ENCODE measurements at places on chromosomes 3 and 15.

GRCh38 chr3:134372396-134373270 lies 1.6 kb downstream of the AMOTL2 start:
- DNase-seq: peak; percentile 39

- peak; percentile 41 for DNase-seq
These were observed 212.0 kb downstream of the XXYLT1 start for GRCh38 chr3:195059006-195059350.

DNA sequence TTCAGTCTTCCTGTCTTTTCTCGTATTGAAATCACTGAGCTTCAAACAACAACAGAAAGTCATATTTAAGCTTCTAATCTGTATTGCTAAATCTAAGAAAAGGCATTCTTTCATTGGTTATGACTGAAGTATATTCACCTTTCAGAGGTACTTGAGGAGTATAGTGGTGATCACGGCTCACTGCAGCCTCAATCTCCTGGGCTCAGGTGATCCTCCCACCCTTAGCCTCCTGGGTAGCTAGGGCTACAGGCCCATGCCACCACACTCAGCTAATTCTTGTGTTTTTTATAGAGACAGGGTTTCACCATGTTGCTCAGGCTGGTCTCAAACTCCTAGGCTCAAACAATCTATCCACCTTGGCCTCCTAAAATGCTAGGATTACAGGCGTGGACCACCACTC lies 38.7 kb downstream of the WDR49 start:
- DNase-seq: no peak

GRCh38 chr15:100725121-100726069 lies 123.0 kb downstream of the ASB7 start:
- DNase-seq: no peak

DNA sequence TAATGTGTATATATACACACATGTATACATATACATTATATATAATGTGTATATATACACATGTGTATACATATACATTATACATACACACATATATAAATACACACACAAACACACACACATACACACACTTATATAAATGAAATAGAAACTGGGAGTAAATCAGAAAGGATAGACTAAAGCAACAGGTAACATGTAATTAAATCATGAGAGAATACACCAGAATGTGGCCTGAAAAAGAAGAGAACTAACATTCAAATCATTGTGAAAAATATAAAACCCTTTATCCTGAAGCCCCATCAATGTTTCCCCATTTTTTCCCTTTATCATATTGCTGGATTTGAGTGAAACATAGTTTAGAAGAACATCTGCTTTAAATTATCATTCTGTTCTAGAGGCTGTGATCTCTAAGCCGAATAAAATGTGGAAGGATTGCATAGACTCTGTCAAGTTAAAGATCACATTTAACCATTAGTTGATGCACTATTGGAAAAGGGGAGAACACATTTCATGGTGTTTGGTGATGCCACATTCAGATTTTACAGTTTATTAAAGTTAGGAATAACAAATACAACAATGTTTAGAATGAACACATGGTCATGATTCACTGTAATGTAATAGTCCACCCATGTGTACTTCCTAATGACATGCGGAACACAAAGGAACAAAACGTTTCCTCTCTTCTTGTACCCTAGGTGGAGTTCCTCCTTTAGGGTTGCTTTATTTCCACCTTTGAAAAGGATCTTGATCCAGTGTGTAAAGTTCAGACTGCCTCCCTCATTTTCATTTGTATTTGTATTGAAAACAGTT lies 12.5 kb upstream of the THRB start:
- no peak for DNase-seq

GRCh38 chr3:1805331-1805730 lies 293.3 kb upstream of the CNTN4 start:
- DNase-seq: no peak

DNA sequence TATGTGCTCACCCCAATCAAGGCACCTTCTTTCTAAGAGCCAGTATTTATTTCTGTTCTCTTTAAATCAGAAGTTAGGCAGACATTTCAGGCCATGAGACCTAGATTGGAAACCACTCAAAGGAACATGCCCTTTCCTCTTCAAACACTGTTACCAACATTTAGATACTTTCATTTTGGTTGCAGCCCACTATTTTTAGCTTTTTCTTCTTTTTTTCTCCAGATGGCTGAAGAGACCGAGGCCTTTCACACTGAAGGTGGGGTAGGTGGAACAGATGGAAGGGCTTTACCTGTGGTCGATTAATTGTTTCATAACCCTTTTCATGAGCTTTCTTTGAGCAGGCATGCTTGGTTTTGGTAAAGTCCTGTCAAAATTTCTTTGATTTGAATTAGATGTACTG lies 10.9 kb upstream of the LZTFL1 start:
- no peak for DNase-seq

DNA sequence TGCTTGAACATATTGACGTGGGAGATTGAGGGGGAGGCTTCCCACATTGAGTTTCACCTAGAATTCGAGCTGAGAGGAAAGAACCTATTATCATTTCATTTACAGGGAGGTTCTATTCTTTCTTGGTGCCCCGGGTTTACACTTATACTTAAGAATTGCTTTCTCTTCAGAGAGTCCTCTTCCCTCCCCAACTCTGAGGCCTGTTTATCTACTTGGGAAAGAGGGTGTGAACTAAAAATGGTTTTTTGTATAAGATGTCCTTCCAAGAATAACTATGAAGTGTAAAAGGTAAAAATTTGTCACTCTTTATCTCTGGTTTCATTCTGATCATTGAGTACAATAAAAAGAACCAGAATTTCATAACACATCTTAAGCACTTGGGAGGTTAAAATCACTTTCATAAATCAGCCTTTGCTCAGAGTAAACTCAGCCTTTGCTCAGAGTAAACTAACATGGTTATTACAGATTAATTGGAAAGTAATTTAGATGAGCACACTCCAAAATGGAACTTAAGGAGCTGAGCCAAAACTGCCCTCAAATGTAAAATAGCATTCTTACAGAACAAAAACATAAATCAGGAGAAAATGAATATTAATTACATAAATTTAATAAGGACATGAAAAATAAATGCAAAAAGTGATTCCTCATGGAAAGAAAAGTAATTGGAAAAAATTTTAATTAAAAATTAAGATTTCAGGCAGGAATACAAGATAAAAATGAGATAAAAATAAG lies 75.2 kb downstream of the GADL1 start:
- DNase-seq: no peak

- DNase-seq: no peak
These were observed 33.1 kb downstream of the GASK1A start for GRCh38 chr3:43012174-43012573.

DNA sequence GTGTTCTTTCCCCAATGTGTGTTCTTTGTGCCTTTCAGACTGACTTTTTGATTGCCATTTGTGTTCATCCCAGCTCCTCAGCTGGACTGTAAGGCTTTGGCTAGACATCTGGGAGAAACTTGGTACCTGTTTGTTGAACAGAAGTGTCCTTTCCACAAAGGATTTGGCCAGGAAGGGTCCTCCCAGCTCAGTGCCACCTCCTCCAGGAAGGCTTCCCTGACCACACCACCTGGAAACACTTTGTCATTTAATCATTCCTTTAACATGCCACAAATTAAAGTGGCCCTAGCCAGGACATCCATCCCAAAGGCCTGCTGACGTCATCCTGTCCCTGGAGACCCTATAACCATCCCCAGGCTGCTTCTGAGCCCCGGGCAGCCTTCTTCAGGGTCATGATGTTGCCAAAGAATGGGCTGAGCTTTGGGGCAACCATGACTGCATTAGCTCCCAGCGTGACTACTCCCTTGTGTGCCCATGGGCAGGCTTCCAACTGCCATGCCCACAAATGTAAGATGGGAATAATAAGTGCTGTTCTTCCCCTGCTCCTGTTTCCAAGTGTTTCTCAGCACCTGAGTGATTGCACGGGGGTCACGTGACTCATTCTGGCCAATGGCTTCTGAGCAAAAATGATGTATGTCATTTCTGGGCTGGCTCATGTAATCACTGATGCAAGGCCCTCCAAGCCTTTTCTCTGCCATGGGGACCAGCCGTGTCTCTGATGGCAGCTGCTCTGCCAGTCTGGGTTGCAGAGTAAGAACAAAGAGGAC lies 112.5 kb upstream of the SMAD3 start:
- DNase-seq: no peak

DNA sequence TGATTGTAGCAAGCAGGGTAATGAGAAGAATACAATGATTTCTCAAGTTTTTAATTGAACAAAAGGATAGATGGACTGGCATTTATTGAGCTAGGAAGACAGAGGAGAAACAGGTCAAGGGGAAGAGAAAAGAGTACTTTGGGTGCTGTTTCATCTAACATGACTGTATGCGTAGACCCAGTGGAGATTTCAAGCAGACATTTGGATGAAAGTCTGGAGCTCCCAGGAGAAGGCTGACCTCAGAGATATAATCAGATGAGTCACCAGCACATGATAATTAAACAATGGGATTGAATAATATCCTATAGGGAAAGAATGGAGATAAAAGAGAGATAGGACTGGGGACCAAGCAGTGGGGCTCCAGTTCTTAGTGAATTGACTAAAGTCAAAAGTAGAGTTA lies 194.9 kb downstream of the ARRDC4 start:
- DNase-seq: no peak

- no peak for DNase-seq
These were observed 34.4 kb upstream of the GLCE start for GRCh38 chr15:69126054-69126469.

DNA sequence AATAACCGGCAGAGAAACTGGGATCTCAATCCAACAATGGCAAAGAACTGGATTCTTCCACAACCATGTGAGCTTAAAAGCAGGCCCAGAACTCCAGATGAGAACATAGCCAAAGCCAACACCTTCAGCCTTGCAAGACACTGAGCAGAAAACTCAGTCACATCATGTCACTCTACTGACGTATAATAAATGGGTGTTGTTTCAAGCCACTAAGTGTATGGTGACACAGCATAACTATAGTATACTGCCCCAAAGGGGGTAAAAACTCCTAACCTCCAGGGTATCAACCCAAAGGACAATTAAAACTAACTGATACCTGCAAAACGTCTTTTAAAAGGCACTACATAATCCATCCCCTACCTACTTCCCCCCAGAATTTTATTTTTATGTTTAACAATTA lies 69.5 kb downstream of the TRANK1 start:
- no peak for DNase-seq

- DNase-seq: no peak
These were observed 302.9 kb upstream of the DPPA4 start for GRCh38 chr3:109640146-109640652.

DNA sequence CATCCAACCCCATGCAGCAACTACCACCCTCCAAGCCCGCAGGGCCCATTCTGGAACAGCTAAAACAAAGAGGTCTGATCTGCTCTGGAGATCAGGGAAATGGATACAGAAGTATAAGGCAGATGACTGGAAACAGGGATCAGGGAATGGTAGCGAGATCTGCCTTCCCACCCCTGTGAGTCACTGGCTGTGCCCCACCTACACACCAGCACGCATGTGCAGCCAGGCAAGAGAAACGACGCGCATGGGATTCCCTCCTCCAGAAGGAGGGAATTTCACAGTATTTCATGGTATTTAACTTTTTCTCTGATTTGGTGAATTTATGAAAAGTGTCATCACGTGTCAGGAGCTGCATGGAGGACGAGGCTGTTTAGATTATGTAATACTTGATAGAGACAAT lies 116.7 kb downstream of the ARRDC4 start:
- DNase-seq: no peak

- no peak for DNase-seq
These were observed 8.6 kb downstream of the GPR15 start for GRCh38 chr3:98540346-98540745.

GRCh38 chr3:192929146-192929545 lies 11.5 kb upstream of the MB21D2 start:
- no peak for DNase-seq

DNA sequence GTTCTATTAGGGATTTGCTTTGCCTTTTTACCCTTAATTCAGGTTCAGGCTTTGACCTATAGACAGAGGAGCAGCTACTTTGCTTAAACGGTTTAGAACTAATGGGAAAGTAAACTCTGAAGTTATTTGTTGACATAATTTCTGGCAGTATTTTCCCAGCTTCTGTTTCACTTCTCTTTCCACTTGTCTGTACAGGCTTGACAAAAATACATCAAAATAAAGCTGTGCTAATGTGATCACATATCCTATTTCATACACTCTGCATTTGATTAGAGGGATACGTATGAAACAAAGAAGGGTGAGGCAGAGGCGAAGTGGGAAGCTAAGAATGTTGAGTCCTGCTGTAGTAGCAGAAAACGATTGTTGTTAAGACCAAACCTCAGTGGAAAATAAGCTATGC lies 389.1 kb upstream of the RARB start:
- DNase-seq: no peak

DNA sequence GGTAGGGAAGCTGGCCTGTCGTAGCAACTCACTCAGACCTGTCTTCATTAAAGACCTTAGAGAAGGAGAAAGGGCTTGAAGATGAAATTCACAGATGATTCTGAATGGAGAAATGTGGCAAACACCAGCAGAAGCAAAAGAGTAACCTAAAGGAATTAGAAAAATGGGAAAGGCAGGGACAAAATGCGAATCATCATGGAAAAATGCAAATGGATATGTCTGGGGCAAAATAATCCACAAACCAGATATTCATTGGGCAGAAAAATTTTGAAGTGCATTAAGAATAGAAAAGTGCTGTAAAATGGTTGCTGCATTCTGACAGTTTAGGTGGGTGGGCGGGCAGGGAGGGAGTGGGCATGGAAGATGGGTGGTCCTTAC lies 156.9 kb upstream of the RASGRP1 start:
- DNase-seq: no peak

DNA sequence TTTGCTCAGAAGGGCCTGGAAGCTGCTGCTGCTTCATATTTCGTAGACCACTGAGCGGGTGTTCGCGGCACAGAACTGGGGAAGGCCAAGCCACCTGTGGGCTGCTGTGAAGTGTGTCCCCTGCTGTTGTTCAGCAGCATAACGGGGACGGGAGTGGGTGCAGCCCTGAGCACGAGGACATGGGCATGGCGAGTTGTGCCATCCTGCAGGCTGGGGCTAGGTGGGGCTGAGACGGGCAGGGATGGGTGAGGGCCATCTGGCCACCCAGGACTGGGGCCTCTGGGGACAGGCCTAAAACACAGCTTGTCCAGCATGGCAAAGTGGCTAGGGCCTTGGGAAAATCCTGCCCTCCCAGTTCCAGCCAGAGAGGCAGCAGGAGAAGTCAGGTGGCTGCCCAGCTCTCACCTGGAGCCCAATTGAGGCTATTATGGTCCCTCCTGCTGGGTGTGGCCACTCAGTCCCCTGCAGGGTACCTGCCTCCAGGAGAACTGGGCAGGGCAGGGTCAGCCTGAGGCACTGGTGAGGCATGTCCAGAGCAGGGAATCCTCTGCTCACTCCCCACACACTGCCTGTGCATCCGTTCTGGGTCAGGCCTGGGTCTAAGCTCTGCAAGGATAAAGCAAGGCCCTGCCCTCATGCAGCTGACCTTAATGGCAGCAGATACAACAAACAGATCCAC lies 29.5 kb downstream of the CFAP100 start:
- no peak for DNase-seq

DNA sequence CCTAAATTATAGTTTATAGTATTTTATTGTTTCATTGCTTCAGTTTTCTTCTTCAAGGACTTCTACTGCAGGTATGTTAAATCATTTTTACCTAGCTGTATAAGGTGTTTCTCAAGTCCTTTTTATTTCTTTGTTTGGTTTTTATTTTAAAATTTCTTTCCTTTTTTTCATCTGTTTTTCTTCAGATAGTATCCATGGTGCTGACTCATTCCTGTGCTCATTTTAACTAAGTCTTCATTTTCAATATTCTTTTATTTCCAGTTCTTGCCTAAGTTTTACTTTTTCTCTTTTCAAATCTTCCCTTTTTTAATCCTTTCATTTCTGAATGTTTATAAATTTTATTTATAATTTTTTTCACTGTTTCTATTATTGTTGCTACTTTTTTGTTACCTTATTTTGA lies 42.3 kb upstream of the STIMATE start:
- no peak for DNase-seq
